ENCODE measurements at places on chromosomes 13 and 19.

DNA sequence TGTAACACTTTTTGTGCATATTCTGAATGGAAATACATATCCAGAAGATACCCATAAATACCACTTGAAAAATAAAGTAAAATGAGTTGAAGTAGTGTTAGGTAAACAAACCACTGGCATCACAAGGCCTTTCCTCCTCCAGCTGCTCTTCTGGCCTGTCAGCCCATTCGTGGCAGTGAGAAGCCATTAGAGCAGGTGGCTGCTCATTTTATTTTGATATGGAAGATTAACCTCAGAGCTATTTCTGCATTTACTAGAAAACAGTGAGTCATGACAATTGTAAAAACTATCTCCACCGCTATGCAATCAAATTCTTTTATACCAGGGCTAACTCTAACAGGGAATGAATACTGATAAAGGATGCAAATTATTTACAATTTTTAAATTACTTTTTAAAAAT is 2898.1 kb downstream of the PCDH9 start:
- no peak for DNase-seq

- no peak for DNase-seq
These were observed 170.1 kb downstream of the OXGR1 start for GRCh38 chr13:96824140-96824539.

DNA sequence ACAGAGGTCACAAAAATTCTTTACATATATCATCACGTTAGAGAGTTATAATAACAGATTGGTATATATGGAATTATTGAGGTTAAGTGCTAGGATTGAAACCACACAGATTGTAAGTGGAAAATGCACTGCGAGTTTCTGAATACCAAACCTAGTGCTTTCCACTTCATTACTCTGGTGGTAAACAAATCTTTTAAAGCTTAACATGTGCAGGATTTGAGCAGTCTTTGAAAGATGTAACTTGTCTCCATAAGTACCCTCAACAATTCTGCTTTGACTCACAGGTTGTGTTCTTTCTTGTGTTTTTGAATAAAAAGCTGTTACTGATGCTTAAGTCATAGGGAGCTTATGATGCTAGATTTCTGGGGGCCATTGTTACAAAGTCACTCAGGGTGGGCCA is 314.7 kb upstream of the DACH1 start:
- DNase-seq: no peak

GRCh38 chr13:44806826-44807225 is 182.4 kb downstream of the NUFIP1 start:
- no peak for DNase-seq

DNA sequence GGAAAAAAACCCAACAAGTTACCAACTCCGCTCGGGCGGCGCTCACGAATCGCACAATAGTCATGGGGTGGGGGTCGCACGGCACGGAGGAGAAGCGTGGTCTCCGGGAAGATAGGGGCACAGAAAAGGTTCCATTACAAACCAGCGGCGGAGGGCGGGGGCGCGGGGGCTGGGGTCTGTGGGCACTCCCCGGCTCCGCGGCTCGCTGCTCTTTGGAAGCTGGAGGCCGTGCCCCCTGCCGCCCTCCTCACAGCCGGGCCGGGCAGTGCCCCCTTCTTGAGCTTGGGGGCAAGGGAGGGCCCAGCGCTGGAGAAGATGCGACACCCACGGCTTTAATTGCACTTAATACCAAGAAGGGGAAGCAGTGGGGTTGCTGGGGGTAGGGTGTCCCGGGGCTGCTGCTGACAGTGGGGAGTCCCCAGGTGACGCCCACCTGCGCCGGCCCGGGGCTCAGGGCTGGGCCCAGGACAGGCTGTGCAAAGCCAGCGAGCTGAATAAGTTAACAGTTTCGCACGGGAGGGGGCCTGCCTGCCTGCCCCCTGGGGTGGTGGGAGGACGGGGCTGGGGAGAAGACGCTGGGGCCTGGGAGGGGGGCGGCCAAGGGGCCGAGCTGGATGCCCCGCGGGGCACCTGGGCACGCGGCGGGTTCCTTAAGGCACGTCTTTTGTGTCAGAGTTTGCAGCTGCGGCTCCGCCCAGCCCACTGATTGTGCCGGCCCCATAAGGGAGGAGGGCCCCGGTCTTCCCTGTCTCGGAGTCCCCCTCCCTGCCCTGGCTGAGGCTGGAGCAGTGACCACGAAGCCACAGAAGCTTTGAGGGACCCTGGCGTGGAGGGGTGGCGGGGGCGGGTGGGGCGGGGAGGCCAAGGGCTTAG is 9.8 kb downstream of the DCAF15 start:
- no peak for DNase-seq

- no peak for DNase-seq
These were observed 6.6 kb downstream of the SIRT2 start for GRCh38 chr19:38892841-38893240.

GRCh38 chr13:44184740-44185139 is 188.9 kb upstream of the SERP2 start:
- no peak for DNase-seq

- no peak for DNase-seq
These were observed 318.8 kb downstream of the TEX29 start for GRCh38 chr13:111639196-111639705.

Data from type B pancreatic cell (in vitro differentiated cells).